ENCODE measurements at places on chromosomes 1 and 21. TPM values are rescaled to one million over a fixed set of nuclear protein-coding genes. Genes with fewer than 3 reads are reported as not detected.

C1orf185 gene
- not detected for total RNA-seq

CELA3A gene
- 0.09 TPM for total RNA-seq

PRDX1 gene
- 706 TPM for total RNA-seq

GCSAML gene
- total RNA-seq = not detected

DIPK1A gene
- total RNA-seq = 3.4 TPM
